ENCODE measurements at places on chromosomes 4 and X.

GRCh38 chrX:95145848-95146490, 1472.0 kb downstream of the FAM133A start:
- no peak for DNase-seq

GRCh38 chr4:146245246-146245645, 30.9 kb downstream of the REELD1 start:
- DNase-seq: no peak

- no peak for DNase-seq
Measured at GRCh38 chr4:10104211-10104990, 12.2 kb downstream of the WDR1 start.

- no peak for DNase-seq
Measured at GRCh38 chr4:110792036-110792435, 169.2 kb upstream of the PITX2 start.

- no peak for DNase-seq
Measured at GRCh38 chrX:44036336-44036735, 63.1 kb upstream of the NDP start.

Data from activated naive CD4-positive, alpha-beta T cell treated with anti-CD3 and anti-CD28 coated beads, Interleukin-2, amount 50 U/mL, for 16 hours (primary cell).